ENCODE measurements at places on chromosomes 5 and 9. TPM values are rescaled to one million over a fixed set of nuclear protein-coding genes. Genes with fewer than 3 reads are reported as not detected.

The GKAP1 gene
- 34.7 TPM for total RNA-seq

The ZMAT2 gene
- 47.2 TPM for total RNA-seq

GRCh38 chr9:129665389-129665775 is at the start of gene PRRX2:
Gene PRRX2, plus strand, starts transcription at chr9:129665647. Its CDS starts 221 bp downstream, at chr9:129665868.
- peak; percentile 56 for DNase-seq

The WDR31 gene
- 1.7 TPM for total RNA-seq

GRCh38 chr9:6692433-6692832 is 46.9 kb upstream of the GLDC start:
- DNase-seq = no peak

- DNase-seq = no peak
Measured at GRCh38 chr9:34823778-34824177, 113.8 kb upstream of the CCL21 start.
